ENCODE measurements at places on chromosomes 16 and 17.

- DNase-seq = no peak
Observed at GRCh38 chr17:38893607-38894006, 23.7 kb downstream of the LASP1 start.

- no peak for DNase-seq
Observed at GRCh38 chr16:85686912-85687591, 1.7 kb downstream of the GINS2 start.

GRCh38 chr16:28879261-28879840 is 1.1 kb downstream of the ATP2A1 start:
- DNase-seq = no peak

GRCh38 chr17:57186226-57187019 is 69.9 kb upstream of the MSI2 start:
- no peak for DNase-seq

DNA sequence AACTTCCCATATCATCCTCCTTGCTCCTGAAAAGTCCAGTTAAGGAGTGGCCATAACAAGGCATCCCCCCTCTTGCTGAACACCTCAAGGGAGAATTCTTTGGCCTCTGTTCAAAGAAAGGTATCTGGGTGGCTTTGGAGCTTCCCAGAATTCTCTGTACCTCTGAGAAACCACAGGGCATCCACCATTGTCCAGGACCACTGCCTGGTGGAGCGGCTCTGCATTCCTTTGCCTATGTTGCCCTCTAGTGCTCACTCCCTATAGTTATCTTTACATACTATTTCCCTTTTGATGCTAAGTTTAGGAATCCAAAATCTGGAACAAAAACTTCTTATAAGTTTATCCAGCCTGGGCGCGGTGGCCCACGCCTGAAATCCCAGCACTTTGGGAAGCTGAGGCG is 30.3 kb downstream of the CHD9NB start:
- DNase-seq = peak; percentile 66

DNA sequence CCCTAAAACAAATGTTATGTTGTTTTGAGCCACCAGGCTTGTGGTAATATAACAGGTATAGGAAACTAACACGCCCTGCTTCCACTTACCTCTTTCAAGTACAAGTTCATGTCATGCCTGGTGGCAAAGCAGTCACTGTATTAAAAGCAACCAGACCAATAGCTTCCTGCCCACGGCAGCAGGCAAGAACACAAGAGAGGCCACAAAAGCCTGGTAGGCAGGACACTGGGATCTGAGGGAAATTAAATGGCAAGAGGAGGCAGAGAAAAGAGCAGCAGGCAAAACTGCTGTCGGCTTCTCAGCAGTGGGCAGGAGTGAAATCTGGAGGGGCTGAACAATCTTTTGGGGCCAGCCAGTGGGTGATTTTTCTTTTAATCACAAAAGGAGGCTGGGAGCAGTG is 2.2 kb downstream of the CYTH1 start:
- DNase-seq = no peak

- no peak for DNase-seq
Observed at GRCh38 chr16:2478279-2478678, 3.4 kb downstream of the TBC1D24 start.

DNA sequence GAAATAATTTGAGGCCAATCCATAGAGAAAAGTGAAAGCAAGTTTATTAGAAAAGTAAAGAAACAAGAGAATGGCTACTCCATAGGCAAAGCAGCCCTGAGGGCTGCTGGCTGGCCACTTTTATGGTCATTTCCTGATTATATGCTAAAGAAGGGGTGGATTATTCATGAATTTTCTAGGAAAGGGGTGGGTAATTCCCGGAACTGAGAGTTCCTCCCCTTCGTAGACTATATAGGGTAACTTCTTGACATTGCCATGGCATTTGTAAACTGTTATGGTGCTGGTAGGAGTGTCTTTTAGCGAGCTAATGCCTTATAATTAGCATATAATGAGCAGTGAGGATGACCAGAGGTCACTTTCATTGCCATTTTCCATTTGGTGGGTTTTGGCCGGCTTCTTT is 4.4 kb downstream of the DHRS7B start:
- peak; percentile 66 for DNase-seq

DNA sequence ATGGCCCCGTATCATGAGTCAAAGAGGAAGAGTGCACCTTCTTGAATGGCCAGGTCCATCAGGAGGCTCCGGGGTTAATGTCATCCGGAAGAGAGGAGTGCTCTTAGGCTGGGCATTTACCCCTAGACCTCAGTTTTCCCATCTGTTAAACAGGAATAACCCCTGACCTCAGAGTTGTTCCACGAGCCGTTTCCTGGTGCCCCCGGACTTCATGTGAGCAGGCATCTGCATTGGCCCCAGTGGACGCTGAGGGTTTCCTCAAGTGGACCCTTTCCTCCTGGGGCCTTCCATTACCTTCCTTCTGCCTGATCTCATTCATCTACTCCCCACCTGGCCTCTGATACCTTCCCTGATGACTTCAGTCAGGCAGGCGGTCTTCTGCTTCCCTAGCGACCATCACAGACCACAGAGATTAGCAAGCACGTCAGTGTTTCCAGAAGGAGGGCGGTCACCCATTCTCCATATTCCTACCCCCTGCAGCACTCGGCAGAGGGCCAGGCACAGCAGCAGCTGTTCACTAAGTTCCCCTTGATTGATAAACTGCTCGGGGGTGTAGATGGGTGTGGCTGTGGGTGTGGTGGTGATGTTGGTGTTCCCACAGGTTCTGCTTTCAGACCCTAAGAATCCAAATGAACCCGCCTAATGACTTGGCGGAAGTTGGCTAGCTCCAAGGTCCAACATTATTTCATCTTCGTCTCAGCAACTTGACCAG is 346.6 kb upstream of the TNRC6C start:
- no peak for DNase-seq

DNA sequence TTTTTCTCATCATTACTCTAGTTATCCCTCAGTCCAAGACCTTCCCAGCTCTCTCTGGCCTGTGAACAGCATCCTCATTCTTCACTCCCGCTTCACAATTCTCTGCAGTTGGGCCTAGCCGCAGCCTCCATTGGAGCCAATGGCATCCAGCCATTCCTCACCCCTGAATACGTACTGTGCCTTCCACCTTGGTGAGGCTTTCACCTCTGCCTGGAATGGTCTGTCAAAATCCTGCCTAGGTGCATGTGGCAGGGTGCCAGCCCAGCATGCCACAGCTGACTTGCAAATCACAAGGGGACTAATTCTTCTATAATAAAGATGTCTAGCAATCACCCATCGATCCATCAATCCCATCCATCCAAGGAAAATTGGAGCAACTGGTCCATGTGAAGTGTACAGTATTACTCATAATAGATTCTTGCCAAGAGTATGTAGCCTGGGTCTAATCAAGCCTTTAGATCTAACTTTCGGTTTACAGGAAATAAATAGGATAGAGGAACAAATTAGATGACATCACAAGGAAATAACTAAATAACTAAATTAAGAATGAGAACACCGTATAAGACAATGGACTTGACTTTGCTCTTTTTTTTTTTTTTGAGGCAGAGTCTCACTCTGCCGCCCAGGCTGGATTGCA is 5.1 kb upstream of the CX3CL1 start:
- peak; percentile 61 for DNase-seq

- DNase-seq = no peak
Observed at GRCh38 chr17:59530531-59530930, 34.9 kb upstream of the DHX40 start.

- peak; percentile 92 for DNase-seq
Observed at GRCh38 chr17:7833795-7834541, at the start of gene KDM6B. TSS of gene KDM6B (plus strand) at chr17:7834217. CDS start at chr17:7845555, 11,338 bp downstream.
